ENCODE measurements at places on chromosomes 4 and X. TPM values are rescaled to one million over a fixed set of nuclear protein-coding genes. Genes with fewer than 3 reads are reported as not detected.

The SYTL4 gene
- total RNA-seq = 19.1 TPM

The MAP7D2 gene
- total RNA-seq = under 0.01 TPM

The XAGE3 gene
- total RNA-seq = not detected

The OTC gene
- total RNA-seq = 3.6 TPM

The MAGEH1 gene
- total RNA-seq = 13.7 TPM

The CACNA1F gene
- 0.26 TPM for total RNA-seq

The PDCL2 gene
- total RNA-seq = not detected

The TLR10 gene
- total RNA-seq = 0.26 TPM

The FABP2 gene
- total RNA-seq = not detected

The PWWP3B gene
- 9.6 TPM for total RNA-seq

The HAND2 gene
- total RNA-seq = 7.3 TPM

GRCh38 chr4:35511851-35512250, 732.5 kb downstream of the ARAP2 start:
- DNase-seq = no peak

- no peak for DNase-seq
These were observed 171.7 kb downstream of the ADAMTS3 start for GRCh38 chr4:72397314-72397713.

GRCh38 chr4:153522802-153523094, 56.6 kb downstream of the TMEM131L start:
- no peak for DNase-seq

DNA sequence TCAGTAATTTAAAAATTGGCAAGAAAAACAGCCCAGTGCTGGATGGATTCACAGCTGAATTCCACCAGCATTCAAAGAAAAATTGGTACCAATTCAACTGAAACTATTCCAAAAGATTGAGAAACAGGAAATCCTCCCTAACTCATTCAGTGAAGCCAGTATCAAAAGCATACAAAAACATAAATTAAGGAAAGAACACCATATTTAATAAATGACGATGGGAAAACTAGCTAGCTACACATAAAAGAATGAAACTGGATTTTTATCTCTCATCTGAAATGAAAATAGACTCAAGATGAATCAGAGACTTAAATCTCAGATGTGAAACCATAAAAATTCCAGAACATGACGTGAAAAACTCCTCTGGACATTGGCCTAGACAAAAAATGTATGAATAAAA, 516.8 kb upstream of the SPANXN1 start:
- no peak for DNase-seq

- DNase-seq = peak; percentile 44
These were observed 250.0 kb downstream of the CBR4 start for GRCh38 chr4:168759959-168760527.

- DNase-seq = no peak
These were observed 7.3 kb upstream of the ARHGAP10 start for GRCh38 chr4:147724468-147725201.

GRCh38 chr4:108068442-108068841, 78.8 kb downstream of the HADH start:
- DNase-seq = no peak

DNA sequence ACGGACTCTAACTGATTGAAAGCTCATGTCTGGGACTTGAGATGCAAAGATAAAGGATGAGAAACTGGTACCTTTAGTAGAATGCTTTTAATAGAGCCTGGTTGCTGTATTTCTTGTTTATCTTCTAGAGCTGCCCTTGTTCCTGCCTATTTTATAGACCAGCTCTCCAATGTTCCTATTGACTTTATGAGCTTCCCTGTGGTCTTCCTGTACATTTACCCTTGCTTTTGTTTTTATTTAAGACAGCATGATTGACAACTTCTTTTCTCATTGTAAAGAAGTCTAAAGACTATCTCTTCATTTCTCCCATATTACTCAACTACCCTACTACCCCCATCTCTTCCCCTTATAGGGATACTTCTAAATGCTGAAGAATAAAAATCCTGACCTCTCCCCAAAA, 174.7 kb downstream of the UGT8 start:
- DNase-seq = no peak

DNA sequence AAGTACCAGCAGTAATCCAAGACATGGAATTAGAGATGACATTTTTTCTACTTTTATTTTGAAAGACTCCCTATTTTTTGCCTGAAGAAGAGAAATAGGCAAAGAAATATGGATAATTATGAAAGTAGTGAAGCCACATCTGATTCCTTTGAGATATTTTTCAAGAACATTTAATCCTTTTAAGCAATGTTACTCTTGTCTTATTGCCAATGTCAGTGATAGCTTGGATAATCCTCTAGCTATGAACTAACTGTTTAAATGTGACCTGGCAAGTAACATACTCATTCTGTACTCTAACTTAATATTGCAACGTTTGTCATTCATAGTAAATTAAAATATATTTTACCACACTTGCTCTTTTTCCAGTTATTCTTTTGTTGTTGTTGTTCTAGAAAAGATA, 181.3 kb downstream of the VEGFC start:
- DNase-seq = no peak

DNA sequence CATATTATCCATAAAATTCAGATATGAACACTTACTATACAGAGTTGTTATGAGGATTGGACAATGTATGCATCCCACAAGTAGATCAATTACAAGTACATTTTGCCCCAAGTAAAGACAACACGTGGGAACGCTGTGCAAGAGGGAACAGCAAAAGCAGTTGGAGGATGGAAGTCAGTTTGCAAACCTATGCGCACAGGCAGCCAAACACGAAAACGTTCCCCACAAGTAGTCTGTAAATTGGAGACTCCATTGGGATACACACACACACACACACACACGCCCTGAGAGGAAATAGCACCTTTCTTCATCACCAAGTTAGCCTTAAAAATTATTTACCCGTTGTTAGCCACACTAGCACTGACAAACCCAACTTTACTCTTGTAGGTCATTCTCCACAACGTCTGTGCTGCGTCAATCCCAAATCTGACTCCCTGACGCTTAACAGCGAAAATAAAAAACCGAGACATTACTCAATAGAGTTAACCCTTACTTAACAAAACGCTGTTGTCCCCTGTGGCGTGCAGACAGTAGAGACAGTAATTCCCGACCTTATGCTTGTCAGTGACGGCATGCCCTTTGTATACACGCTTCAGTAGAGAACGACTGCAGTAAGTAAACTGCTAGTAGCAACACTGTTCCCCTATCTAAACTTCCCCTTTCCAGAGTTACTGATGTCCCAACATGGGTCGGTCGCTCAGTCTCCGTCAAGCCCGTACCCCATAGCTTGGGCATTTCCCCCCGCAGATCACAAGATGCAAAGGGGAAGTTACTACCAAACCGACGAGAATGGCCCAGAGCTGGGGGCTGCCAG, 730 bp downstream of the MANBA start:
- peak; percentile 16 for DNase-seq

GRCh38 chr4:24334906-24335305, 249.4 kb downstream of the DHX15 start:
- no peak for DNase-seq

DNA sequence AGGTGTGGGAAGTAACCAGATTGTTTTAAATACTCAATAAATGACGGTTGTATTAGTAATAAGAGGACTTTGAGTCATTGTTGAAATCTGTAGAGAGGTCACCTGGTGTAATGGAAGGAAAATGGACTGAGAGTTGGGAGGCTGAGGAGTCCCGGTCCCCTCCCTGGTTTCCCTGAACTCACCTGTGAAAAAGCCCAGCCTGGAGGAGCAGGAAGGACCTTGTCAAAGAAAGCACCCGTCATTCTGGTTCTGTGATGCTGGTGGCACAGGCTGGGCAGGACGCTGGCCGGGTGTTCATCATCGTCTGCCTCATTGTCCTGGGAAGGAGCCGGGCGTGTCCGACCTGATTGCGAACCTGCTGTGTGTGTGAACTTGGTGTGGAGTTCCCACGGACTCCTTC, 70.8 kb downstream of the SORCS2 start:
- DNase-seq = no peak

- no peak for DNase-seq
These were observed 245.3 kb downstream of the AFAP1 start for GRCh38 chr4:7694324-7694723.

DNA sequence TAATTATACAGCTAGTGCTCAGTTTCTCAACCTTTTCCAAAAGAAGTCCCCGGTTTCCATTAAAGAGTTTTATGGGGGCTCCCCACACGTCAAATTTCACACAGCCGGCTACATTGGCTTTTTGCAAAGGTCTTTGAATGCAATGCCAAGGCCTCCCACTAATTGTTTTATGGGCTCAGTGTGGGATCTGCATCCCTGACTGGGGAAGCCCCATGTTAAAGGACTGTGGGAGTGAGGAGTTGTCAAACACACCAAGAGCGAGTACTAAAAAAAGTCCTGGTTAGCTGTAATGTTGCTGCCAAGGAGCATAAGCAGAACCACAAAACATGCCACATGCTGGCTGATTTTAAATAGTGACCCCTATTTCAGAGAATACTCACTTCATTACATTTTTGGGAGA, 162.6 kb downstream of the BMPR1B start:
- no peak for DNase-seq

DNA sequence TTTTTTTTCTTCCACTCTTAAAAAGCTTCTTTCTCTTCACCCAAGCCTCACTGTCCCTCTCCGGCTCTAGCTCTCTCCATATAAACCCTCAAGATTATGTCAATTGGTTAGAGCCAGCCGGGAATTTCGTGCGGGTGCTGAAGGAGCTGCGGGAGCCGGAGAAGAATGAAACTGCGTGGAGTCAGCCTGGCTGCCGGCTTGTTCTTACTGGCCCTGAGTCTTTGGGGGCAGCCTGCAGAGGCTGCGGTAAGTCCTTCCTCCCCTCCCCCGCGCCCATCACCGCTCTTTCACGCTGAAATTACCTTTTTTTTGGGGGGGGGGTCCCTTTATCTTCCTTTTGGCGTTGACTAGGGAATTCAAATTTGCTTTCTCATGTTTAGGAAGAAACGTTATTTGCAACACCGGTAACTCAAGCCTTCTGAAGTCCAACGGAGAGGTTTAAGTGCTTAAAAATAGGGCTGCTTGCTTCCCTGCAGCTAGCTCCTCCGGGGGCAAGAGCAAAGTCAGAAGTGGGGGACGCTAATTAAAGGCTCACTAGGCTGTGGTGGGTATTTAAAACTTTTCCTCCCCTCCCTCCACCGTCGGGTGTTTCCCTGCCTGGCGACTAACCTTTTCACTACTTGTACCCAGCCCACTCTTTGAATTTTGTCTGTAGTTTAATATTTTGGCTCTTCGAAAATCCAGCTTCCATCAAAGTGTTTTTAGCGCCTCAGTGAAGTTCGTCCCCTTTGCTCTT, 491 bp downstream of the COL4A5 start:
- DNase-seq = peak; percentile 9
